ENCODE measurements at places on chromosomes 2 and 18.
A peak's percentile ranks its signal among the peaks of the same experiment; 100 is the strongest.

GRCh38 chr2:85264471-85264870 lies 63.3 kb downstream of the TGOLN2 start:
- no peak for DNase-seq

- DNase-seq, result no peak
These were observed 14.3 kb downstream of the POLR2D start for GRCh38 chr2:127843677-127844076.

- DNase-seq, result no peak
These were observed 59.9 kb downstream of the CRIM1 start for GRCh38 chr2:36415381-36416022.

GRCh38 chr18:3015204-3015592 lies 2.3 kb upstream of the LPIN2 start:
- peak; percentile 58 for DNase-seq

DNA sequence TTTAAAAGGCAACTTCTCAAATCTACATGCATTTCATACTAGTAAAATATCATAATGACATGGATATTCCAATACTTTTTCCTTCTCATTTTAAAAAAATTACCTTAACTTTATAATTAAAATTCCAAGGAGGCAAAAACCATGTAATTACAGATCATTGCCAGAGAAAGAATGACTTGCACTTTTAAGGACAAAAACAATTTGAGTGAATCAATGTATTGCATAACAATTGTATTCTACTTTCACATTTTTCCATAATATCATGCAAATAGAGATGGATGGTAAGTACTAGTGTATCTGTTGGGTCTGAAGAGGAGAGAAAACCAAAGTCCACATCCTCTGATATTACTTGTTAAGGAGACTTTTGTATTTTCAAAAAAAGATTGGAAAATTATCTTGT lies 89.5 kb upstream of the NCK2 start:
- DNase-seq, result no peak

DNA sequence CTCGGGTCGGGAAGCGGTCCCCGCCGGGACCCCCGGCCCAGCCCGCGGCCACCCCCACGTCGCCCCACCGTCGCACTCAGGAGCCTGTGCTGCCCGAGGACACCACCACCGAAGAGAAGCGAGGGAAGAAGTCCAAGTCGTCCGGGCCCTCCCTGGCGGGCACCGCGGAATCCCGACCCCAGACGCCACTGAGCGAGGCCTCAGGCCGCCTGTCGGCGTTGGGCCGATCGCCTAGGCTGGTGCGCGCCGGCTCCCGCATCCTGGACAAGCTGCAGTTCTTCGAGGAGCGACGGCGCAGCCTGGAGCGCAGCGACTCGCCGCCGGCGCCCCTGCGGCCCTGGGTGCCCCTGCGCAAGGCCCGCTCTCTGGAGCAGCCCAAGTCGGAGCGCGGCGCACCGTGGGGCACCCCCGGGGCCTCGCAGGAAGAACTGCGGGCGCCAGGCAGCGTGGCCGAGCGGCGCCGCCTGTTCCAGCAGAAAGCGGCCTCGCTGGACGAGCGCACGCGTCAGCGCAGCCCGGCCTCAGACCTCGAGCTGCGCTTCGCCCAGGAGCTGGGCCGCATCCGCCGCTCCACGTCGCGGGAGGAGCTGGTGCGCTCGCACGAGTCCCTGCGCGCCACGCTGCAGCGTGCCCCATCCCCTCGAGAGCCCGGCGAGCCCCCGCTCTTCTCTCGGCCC lies 13.6 kb downstream of the SPEG start:
- no peak for DNase-seq

DNA sequence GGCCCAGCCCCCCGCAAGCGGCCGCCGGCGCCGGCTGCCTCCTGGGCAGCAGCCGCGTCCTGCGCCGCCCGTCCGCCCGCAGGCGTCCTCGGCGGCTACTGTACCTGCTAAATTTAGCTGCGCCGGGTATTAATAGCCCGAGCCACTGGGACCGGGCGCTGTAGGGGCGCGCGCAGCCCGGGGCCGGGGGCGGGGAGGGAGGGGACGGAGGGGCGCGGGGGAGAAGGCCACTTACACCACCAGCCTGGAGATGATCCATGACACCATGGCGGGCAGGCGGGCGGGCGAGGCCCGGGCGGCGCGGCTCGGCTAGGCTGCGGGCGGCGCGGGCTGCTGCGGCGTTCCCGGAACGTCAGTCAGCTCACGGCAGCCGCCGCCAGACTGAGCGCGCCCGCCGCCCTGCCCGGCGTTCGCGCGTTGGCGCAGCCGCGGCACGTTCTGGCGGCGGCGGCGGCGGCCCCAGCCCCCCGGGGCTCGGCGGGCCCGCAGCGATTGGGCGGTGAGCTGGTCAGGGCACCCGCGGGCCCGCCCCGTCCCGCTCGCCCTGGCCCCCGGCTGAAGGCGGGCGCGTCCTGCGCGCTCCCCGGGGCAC lies at the start of gene REEP1:
TSS of gene REEP1 (minus strand) at position 383 of the 592 bp plus-strand sequence. CDS start at position 267, 116 bp downstream.
- DNase-seq, result no peak

DNA sequence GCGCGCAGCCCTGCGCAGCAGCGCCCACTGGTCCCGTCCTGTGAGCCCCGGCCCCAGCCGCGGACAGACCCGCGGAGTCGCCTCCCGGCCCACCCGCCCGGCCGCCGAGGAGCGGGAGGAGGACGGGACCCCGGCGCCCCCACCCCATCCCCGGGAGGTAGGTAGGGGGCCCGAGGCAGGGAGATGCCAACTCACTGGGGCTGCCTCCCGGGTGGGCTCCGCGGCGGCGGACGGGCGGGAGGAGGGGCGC lies 160 bp downstream of the SPTBN1 start:
- DNase-seq, result no peak

DNA sequence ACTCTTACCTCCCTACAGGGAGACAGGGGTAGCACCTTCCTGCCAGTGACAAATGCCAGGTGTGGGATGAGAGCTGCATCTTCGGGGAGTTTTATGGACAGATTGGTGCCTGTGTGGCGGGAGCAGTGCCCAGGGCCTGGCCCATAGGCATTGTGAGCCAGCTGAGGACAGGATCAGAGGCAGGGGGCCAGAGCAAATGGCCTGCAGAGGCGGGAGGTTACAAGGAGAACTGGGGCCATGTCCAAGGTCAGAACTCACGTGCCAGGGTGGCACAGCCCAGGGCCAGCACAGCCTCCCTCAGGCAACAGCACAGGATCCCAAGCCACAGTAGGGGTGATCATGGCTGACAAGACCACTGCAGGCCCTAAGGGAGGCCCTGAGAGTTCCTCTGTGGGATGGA lies 40.2 kb upstream of the MCFD2 start:
- no peak for DNase-seq

- no peak for DNase-seq
These were observed 49.8 kb downstream of the ALK start for GRCh38 chr2:29871541-29871940.

GRCh38 chr2:136045835-136046570 lies 60.6 kb upstream of the DARS1 start:
- no peak for DNase-seq

DNA sequence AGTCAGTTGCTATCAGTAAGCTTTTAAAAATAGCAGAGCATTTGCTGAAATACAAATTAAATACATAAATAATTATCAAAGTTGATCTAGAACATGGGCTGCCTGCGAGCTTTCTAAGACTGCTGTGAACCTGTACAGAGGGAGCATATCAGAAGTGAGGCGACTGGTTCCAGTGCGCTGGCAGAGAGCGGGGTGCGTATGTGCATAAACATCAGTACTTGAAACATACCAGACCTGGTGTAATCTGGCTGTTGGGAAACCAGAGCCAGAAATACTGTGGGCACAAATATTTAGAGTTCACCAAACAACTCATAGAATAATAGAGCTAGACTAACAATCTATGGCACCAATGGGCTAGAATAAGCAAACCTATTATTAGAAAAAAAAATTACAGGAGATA lies 27.3 kb downstream of the PDIA6 start:
- no peak for DNase-seq

DNA sequence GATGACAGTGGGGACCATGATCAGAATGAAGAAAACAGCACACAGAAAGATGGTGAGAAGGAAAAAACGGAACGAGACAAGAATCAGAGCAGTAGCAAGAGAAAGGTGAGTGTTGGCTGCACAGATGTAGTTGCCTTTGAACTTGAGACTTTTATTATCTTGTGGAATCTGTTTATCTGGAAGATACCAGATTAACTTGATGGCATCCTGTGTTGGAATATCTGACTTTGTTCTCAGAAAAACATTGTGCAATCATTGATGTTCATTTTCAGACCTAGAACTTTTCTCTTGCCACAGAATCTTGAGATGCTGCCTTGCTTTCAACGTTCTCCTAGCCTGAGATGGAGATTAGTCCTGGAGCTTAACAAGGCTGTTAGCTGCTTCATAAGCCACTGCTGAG lies 5.9 kb downstream of the EIF4E2 start:
- no peak for DNase-seq

- no peak for DNase-seq
These were observed 79.0 kb downstream of the CIB4 start for GRCh38 chr2:26561918-26562810.

- DNase-seq, result no peak
These were observed 152.8 kb downstream of the CELF4 start for GRCh38 chr18:37412829-37413228.

- DNase-seq, result no peak
These were observed 58.6 kb upstream of the DOCK10 start for GRCh38 chr2:225100856-225101294.

DNA sequence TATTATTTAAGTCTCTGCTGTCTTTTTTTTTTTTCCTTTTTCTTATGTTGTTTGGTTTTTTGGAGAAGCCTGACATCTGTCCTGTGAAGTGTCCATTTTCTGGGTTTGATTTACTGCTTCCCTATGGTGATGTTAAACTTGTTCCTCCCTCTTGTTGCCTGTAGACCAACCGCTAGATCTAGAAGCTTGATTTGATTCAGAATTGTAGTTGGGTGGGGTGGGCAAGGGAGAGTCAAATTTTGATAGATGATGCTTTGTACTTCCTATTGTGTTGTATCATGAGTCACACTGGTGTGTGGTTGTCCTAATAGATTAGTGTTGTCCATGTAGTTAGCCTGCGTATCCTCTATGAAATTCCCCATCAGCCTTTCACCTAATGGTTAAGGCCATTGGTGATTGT lies 35.4 kb downstream of the CAB39 start:
- no peak for DNase-seq

- DNase-seq, result no peak
These were observed at the start of gene NEUROD1 for GRCh38 chr2:181680055-181680936. Gene NEUROD1, minus strand, starts transcription at chr2:181680517. Its CDS starts 1,657 bp downstream, at chr2:181678860.

- no peak for DNase-seq
These were observed 14.5 kb downstream of the GPC1 start for GRCh38 chr2:240449764-240450531.

GRCh38 chr2:101698014-101698843 lies 722 bp downstream of the MAP4K4 start:
- DNase-seq, result no peak

DNA sequence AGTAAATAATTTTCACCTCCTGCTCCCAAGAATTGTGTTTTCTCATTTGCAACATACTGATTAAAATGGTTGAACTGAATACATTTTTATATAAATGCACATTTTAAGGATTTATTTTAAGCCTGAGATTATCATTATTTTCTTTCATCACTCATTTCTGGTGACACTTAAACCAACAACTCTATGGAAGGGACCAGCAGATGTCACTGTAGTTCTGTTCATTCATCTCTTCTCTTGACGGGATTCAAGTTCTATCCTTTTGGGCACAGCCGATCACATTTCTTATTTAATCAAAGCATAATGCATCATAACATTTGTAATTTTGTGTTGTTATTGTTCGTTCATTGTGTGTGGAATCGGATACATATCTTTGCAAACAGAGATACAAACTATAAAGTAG lies 417.9 kb downstream of the HRH4 start:
- DNase-seq, result no peak

DNA sequence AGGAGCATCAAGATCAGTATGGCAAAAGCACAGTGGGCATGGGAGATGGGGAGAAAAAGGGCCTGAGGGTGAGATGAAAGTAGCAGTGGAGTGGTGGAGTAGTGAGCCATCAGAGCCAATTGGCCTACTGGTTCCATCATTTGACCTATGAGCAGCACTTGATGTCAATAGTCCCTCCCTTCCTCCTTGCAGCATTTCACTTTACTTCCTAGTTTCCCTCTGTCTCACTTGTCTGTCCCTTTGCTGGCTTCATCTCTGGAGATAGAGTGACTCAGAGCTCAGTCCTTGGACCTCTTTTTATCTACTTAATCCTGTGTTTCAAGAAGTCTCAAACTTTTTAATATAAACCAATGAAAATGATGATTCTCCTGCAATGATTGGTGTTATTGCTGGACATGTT lies 32.1 kb downstream of the FBXO48 start:
- DNase-seq, result peak; percentile 44

DNA sequence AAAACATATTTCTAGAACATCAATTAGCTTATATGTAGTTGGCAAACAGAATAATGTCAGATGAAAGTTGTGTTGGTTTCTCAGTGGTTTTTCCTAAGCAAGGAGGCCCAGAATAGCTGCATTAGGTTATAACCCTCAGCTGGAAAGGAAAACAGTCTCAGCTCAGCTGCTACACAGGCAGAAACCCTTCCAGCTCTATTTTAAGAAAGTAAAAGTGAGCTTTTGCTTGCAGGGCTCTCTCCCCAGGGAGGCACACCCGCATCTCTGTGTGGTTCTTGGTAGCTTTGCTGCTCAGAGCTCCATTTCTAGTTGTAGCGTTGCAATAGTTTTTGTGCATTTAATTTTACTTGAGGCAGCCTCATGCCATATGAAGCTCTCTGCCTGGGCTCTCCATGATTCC lies 54.6 kb downstream of the PIKFYVE start:
- DNase-seq, result no peak

DNA sequence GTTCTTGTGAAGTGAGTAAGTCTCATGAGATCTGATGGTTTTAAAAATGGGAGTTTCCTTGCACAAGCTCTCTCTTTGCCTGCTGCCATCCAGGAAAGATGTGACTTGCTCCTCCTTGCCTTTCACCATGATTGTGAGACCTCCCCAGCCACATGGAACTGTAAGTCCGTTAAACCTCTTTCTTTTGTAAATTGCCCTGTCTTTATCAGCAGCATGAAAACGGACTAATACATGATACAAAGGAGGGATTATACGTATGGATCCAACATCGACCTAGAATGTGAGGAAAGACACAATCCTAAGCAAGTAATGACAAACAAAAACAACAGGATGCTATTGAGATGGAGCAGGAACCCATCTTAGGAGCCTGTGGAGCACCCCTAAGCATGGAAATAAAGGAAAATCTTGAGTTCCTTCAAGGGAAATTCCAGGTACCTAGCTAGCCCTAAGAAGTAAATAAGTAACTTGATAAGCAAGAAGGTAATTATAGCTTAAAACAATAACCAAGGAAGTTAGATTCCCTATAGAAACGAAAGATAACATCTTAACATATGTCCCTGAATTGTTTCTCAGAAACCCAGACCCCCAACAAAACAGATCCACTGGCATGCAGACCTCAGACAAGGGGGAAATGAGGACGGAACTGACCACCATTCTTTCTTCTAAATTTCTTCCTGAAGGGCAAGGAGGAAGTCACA lies 1.5 kb upstream of the TNFRSF11A start:
- no peak for DNase-seq

- DNase-seq, result no peak
These were observed 3.8 kb downstream of the CTIF start for GRCh38 chr18:48542513-48543181.

DNA sequence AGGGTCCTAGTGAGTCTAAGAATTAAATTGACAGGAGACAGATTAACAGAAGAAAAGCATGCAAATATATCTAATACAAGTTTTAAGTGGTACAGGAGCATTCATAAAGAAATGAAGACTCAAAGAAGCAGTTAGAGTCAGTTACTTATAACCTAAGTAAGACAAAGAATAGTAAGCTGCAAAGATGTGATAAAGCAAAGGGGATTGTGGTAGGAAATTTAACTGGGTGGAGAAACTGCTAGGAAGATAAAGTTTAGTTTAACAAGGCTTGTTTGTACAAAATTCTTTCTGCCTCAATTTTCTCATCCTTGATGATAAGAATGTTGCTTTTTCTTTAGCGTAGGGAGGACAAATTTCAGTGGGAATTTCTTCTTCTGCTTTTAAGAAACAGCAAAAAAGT lies 35.5 kb upstream of the ST6GAL2 start:
- DNase-seq, result no peak

All from GF-D8 (cell line).